ENCODE measurements at places on chromosomes 7 and 10. TPM values are rescaled to one million over a fixed set of nuclear protein-coding genes. Genes with fewer than 3 reads are reported as not detected.

Gene METTL27
- total RNA-seq = 0.09 TPM

Gene LRRC61
- total RNA-seq = 0.19 TPM

Gene MYH16
- 0.38 TPM for total RNA-seq

Gene SLC13A4
- total RNA-seq = not detected

Gene PRXL2A
- total RNA-seq = 78.3 TPM

Gene NUTM2E
- not detected for total RNA-seq
